ENCODE measurements at places on chromosomes 2 and 18.

DNA sequence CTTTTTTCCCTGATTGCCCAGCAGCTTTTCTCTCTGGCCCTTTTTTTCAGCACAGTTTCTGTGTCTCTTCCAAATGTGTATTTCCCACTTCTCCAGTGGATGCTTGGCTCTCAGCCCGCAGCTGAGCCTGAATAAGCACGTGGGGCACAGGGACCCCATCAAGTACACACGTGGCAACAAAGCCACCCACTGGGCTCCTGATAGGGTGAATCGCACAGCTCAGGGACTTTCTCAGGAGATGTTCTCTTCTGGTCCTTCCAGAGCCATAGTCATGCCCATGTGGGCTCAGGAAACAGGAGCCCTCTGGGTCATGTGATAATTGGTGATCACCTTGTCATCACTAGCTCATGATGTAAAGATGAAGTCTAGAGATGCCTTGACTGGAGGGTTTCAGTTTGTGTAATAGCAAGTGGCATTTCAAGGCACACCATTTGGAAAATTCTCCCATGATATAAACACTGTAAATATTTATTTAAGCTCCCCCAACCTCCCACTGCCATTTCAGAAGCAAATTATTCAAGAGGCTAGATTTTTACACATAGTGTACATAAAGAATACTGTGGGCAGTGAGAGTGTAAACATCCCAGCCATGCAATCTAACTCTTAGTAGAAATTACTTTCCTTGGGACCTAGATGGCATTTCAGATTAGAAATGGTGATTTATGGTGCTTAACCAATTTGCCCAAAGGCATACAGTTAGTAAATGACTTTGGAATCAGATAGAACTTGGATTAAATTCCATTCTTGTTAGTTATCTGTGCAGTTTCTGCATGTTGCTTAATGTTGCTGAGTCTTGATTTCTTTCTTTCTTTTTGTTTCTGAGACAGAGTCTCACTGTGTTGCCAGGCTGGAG, 597.5 kb downstream of the SLC4A3 start:
- DNase-seq = peak; percentile 78

- no peak for DNase-seq
These were observed 219.3 kb upstream of the FOSL2 start for GRCh38 chr2:28173377-28173776.

DNA sequence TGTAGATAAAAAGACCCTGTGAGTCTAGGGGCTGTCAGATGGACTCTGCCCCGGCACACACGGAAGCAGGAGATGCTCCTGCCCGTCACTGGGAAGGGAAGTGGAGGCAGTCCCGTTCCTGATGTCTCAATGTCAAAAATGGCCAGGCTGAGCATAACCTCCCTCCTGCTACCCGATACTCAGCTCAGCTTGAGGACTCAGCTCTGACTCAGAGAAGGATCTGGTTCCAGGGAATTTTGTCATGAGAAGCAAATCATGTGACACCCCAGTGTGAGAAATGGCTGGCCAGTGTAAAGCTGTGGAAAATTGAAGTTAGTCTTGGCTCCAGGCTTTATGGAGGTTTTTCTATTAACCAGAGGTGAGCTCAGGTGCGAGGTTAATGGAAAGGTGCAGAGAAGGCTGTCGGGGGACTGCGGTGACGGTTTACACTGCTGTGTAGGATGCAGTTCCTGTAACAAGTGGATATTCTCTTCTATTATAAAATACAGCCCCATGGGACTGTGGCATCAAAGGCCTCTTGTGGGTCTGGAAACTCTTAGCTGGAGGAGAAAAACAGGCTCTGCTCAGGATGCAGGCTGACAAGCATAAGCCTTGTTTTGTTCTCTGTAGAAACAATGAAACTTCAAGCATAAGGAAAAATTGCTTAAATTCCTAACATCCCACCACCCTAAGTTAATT, 24.7 kb upstream of the AGAP1 start:
- peak; percentile 91 for DNase-seq

GRCh38 chr2:46072101-46072820, 224.9 kb upstream of the EPAS1 start:
- DNase-seq = peak; percentile 88

Measured in fibroblast of skin of back (primary cell).